Activated CD4-positive, CD25-positive, alpha-beta regulatory T cell treated with anti-CD3 and anti-CD28 coated beads, Interleukin-2, amount 50 U/mL, for 16 hours (primary cell): ENCODE measurements at places on chromosomes 2 and 18.

DNA sequence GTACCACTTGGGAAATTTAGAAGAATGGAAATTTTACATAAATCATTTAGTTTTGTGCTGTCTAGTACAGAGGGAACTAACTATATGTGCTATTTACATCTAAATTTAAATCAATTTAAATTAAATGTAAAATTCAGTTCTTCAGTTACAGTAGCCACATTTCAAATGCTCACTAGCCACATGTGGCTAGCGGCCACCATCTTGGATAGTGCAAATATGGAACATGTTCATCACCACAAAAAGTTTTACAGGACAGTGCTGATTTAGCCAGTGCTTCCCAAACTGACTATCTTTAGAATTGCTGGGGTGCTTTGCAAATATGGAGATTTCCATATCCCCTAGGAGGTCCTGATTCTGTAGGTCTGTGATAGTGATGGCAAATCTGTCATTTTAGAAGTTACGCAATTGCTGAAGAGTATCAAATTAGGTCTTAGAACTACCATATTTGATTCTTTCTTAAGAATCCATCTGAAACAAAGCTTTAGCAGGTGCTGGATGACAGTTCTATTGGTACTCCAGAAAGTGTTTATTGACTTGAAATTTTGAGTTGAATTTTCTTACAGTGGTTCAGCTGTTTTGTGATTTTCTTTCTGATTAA lies 12.8 kb downstream of the EHBP1 start:
- no peak for DNase-seq

DNA sequence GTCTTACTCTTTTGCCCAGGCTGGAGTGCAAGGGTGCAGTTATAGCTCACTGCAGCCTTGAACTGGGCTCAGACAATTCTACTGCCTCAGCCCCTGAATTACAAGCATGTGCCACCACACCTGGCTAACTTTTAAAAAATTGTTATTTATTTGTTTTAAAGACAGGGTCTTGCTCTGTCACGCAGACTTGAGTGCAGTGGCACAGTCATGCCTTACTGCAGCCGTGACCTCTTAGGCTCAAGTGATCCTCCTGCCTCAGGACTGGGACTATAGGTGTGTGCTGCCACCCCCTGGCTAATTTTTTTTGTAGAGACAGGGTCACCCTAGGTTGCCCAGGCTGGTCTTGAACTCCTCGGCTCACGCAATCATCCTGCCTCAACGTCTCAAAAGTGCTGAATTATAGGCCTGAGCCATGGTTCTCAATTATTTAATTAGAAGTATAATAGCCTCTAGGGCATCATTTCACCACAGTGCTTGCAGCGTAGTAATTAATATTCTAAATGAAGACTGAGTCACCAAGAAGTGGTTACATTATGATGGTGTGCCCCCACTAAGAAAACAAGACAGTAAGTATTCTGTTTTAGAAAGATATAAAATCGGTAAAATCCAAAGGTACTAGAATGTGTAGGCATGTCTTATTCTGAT lies 69.6 kb downstream of the EML4 start:
- DNase-seq = peak; percentile 15

DNA sequence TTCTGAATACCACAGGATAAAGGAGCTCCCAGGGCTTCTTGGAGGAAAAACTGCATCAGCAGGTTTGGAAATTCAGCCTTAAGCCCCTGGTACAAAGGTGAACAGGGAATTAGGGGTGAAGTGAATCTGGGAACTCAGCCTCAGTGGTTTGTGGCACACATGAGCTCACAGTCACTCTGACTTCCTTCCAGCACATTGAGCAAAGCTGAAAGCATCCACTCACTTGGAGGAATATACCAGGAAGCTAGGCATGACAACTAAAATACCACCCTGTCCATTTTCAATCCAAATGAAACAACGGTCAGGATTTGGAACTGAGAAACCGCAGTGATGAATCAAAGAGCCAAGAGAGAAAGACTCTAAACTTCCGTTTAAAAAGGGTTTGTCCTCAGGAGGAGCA lies 216.1 kb downstream of the ICOS start:
- DNase-seq = no peak

DNA sequence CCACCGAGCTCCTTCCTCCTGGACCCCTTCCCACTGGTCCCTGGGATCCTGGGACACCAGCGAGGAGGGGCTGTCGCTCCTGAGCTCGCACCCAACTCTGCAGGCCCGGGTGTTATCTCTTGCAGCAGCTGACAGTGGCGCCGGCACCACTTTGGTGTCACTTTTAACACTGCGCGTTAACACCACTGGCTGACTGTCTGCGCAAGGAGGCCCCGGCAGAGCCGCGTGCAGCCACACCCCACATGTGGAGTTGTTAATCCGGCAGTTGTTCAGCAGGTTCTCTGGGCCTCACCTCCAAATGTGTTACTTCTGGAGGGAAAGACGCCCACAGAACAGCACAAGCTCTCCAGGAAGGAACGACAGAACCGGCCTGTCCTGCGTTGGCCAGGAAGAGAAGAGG lies 155.0 kb upstream of the GLI2 start:
- no peak for DNase-seq

GRCh38 chr2:156023229-156023869 lies 309.2 kb downstream of the NR4A2 start:
- no peak for DNase-seq

DNA sequence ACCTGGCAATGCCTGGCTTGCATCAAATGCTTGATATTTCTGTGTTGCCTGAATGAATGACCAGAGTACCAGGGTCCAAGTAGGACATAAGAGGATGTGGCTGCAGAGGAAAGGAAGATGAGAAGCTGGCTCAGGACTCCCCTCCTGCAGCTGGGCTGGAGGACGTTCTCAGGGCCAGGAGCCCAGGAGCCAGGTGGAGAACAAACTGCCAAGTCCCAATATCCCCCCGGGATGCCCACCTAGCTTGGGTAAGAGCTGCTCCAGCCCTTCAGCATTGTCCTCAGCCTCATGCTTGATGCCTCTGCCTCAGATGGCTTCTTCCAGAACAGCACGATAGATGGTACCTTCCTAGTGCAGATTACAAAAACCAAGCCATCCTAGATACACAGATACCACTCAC lies 8.6 kb upstream of the ATP6V1B1 start:
- DNase-seq = no peak

DNA sequence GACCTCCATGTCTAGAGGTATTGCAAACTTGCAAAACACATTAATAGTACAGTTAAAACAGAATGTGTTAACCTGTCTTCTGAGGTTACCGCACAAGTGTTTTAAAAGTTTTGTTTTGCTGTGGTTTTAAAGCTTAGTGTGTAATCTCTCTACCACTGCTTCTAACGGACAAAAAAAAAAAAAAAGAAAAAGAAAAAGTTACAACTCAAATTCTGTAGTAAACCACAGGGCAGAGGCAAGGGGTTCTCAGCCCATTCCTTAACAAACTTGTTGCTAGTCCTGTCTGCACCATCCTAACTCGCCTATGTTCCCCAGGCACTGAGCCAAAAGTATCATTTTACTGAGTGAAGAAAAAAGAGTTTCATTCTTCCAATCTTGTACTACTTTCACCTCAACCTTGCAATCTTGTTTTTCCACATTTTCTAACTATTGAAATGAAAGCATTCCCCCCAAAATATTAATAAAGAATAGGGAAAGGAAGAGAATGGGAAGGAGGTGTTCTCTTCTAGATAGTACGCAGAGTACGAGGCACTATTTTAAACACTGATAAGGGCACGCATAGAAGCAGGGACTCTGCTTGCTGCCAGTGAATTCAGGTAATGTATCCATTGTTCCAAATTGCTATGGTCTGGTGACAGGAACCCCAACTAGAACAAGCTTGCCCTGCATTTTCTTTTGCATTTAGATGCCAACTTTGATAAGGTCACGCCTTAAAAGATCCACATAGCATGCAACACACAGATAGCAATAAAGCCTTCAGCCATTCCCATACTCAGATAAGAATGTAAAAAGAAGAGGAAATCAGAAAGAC lies 47.1 kb downstream of the IKZF2 start:
- no peak for DNase-seq

- DNase-seq = no peak
Measured at GRCh38 chr2:170679607-170680079, 35.5 kb upstream of the SP5 start.

DNA sequence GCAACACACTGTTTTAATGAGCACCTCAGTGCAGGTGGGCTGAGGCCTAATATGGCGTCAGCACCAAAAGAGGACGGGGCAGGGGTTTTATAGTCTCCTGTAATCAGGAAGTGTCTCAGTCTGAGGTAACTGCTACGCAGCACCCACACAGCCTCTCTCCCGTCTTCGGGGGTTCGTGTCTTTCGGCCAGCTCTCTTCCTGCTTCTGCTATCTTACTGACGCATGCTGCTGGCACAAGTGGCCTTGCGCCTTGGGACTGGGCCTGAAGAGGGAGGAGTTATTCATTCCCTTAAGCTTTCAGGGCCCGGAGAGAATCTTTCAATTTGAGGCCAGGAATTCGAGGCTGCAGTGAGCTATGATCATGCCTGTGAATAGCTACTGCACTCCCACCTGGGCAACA lies 14.5 kb upstream of the PAPOLG start:
- DNase-seq = no peak

DNA sequence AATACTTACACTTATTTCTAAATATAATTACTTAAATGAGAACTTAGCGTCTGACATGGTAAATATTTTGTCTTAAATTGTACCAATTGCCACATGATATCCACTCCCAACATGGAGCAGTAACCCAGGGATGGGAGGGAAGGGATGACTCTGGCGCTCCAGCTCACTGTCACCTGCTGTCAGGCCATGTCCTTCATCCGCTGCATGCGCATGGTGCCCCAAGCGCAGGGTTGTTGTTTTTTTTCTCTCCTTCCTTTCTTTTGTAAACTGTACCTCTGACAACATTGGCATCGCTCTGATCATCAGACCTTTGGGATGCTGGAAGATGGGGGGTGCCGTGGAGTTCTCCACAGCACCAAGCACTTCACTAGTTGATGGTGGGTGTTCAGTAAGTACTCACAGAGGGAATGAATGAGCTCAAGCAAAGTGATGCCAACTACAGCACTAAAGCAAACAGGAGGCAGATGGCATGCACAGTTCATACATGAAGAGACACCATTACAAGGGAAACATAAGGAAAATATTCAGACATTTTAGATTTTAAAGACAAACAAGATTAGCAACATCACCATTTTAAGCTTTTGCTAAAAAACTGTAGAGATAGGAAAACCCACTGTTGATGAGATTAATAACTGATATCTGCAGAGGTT lies 247.8 kb downstream of the GBX2 start:
- no peak for DNase-seq

GRCh38 chr2:76567478-76567877 lies 856.8 kb upstream of the GCFC2 start:
- no peak for DNase-seq

GRCh38 chr2:218743068-218743467 lies 32.4 kb downstream of the TTLL4 start:
- no peak for DNase-seq

DNA sequence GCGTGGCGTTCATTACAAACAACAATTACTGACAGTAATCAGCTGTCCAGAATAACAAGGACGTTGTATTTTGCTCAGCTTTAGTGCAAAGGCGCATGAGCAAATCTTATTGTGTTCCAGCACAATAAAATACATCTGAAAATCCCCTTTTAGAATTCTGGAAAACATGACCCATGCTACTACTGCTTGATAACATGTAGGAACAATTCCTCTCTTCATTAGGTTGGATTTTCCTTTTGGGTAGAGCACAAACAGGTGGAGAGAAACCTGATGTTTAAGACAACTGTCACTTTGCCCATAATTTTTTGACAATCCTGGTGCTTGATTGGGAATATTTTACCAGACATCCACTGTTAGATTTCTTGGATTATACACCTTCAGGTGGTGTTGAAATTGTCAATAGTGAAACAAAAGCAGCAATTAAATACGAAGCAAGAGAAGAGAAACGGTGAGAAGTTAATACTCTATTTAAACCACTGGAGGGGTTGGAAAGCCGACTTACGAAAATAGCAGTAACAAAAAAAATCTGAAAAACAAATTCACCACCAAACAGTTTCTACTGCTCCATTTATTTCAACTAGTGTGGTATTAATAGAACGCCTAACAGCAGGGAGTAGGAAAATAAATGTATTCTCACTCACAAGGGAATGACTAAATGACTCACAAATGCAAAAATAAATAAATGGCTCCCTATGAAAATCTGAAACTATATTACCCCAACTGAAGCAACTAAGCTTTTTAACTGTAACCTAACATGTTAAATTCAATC lies 102.7 kb downstream of the CPO start:
- DNase-seq = no peak

DNA sequence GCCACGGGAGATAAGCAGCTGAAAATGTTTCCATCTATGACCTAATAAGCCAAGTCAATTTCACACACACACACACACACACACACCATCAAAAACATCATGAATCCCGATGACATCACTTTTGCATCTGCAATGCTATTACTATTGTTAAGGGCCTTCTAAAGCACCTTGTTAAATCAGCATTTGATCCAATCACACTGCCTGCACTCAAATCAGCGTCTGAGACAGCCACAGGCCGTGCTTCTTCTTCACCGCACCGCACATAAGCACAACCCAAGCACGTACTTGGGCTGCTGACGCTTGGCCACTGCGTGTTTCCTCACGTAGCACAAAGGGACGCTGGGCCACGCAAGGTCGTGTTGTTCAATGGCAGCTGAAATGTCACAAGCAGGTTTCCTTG lies 15.8 kb upstream of the MTCL1 start:
- DNase-seq = no peak

- no peak for DNase-seq
Measured at GRCh38 chr18:23235860-23236259, 100.6 kb downstream of the CABLES1 start.

- no peak for DNase-seq
Measured at GRCh38 chr18:13606604-13607254, 119.6 kb downstream of the FAM210A start.

GRCh38 chr18:62327977-62328376 lies 2.9 kb downstream of the TNFRSF11A start:
- DNase-seq = no peak

- no peak for DNase-seq
Measured at GRCh38 chr2:143729296-143729814, 600.1 kb downstream of the ARHGAP15 start.

GRCh38 chr18:48929941-48930713 lies 20.6 kb downstream of the SMAD7 start:
- DNase-seq = no peak

DNA sequence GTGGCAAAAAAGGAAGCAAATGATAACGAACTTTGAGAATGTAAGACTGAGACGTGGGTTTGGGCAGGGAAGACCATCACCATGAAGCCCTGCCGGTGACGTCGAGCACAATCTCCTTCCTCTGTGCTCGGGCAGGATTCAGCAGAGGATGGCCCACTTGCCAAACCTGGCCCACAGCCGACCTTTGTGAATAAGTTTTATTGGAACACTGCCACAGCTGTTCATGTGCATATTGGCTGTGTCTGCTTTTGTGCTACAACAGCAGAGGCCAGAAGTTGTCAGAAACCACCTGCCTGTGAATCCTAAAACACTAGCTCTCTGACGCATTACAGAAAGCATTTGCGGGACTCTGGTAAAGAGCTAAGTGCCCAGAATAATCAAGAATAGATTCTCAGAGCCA lies 223.9 kb downstream of the MYT1L start:
- no peak for DNase-seq
